HCT116 (cell line): ENCODE measurements at places on chromosomes 7 and 10.

- no peaks in the 10 kb centered on the region for H3K4me1 ChIP-seq
- DNase-seq: no peak
Observed at GRCh38 chr10:132238371-132239125, 51.8 kb downstream of the DPYSL4 start.

DNA sequence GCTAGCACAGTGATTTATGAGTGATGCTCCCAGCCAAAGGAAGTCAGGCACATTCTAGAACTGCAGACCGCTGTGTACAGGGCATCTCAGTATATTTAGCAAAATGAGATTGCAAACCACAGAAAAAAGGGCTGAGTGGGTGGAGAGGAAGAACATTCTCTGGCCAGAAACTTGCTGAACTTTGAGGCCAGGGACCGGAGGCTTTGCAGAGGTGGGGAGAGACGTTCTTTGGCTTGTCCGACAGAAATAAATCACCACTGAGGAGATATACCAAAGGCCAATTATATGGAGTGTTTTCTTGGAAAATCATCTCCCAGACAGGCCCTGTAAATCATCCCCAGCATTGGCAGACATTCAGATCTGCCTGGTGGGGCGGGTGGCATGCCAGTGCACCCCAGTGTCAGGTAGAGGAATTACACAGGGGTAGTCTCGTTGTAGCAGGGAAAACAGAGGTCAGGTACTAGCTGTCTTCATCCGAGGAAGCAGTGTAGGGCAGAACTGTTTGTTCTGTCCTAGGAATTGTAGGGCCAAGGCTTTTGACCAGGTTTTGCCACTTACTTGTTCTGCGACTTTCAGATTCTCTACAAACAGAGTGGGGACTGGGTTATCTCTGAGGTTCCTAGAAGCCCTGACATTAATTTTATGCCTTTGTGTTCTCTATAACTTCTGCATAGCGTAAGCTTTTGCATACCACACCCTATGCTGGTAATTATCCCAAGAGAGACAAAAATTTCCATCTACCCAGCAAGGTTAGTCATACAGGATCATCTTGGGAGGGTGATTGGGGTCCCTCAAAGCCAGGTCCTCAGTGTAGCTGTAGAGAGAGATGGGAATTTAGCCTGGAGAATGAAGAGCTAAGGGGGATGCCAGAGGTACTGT, 655.6 kb downstream of the LRMDA start:
- no peak overlapping the region for H3K27ac ChIP-seq
- no peak overlapping the region for H3K4me3 ChIP-seq
- H3K4me1 ChIP-seq: peaks cover 31% of the 10 kb centered on the region
- no peaks in the 10 kb centered on the region for H3K36me3 ChIP-seq

DNA sequence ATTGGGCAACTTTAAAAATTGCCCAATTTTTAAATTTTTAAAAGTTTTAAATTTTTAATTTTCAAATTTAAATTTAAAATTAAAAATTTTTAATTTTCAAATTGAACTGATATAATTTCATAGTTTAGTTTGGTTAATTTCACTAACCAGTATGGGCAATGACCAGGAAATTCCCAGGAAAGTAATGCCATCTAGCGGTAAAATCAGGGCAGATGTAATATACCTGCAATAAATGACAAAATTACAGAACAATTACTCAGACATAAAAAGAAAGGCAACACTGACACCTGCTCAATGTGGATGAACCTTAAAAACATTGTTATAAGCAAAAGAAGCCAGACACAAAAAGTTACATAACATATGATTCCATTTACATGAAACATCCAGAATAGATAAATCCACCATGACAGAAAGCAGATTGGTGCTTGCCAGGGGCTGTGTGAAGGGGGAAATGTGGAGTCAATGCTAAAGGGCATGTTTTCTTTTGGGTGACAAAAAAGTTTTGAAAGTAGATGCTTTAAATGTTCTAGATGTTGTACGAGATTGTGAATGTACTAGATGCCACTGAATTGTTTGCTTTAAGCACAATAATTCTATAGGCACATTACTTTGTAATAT, 28.6 kb upstream of the SLC16A12 start:
- H3K27me3 ChIP-seq: no peaks in the 10 kb centered on the region
- H3K4me1 ChIP-seq: no peaks in the 10 kb centered on the region
- no peak overlapping the region for H3K4me3 ChIP-seq
- H3K27ac ChIP-seq: no peak overlapping the region

- no peaks in the 10 kb centered on the region for H3K4me1 ChIP-seq
- H3K27me3 ChIP-seq: no peaks in the 10 kb centered on the region
- H3K27ac ChIP-seq: no peak overlapping the region
- no peaks in the 10 kb centered on the region for H3K36me3 ChIP-seq
Observed at GRCh38 chr7:28217143-28217542, 36.5 kb upstream of the JAZF1 start.

DNA sequence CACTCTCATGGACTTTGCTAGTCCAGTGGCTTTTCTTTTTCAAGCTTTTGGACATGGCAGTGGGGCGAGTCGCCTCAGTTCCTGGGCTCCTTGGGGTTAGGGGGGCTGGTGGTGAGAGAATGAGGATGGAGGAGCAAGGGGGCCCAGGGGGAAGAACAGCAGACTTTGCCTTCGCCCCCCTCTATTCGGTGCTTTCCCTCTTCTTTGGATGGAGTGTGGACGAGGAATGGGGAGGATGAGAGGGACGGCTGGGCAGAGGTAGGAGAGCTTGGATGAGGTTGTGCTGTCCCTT, 255 bp downstream of the MAGI2 start:
- no peaks in the 10 kb centered on the region for H3K4me1 ChIP-seq
- H3K27ac ChIP-seq: no peak overlapping the region
- no peaks in the 10 kb centered on the region for H3K27me3 ChIP-seq
- H3K36me3 ChIP-seq: no peaks in the 10 kb centered on the region
- no peak overlapping the region for H3K4me3 ChIP-seq

GRCh38 chr7:133789974-133790373, 337.2 kb upstream of the LRGUK start:
- H3K27ac ChIP-seq: no peak overlapping the region
- H3K36me3 ChIP-seq: no peaks in the 10 kb centered on the region
- no peaks in the 10 kb centered on the region for H3K4me1 ChIP-seq
- no peak for DNase-seq
- H3K27me3 ChIP-seq: no peaks in the 10 kb centered on the region
